ENCODE measurements at places on chromosomes 3 and 15.

DNA sequence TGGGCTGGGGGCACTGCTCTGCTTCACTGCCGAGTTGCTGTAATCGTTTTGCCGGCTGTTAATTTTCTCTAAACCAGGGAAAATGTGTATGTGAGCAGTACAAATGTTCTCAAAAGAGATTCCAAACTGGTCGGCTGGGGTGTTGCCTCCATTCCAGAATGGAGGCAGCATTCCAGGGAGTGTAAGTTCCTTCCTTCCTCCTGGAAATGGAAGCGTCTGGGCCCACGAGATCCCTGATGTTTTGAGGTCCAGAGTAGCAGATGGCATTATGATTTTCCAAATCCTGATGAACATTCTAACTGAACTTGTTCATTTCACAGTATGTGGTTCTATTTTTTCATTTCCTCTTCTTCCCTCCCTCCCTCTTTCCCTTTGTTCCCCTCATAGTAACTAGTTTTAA lies 64.4 kb upstream of the SKOR1 start:
- DNase-seq: no peak

DNA sequence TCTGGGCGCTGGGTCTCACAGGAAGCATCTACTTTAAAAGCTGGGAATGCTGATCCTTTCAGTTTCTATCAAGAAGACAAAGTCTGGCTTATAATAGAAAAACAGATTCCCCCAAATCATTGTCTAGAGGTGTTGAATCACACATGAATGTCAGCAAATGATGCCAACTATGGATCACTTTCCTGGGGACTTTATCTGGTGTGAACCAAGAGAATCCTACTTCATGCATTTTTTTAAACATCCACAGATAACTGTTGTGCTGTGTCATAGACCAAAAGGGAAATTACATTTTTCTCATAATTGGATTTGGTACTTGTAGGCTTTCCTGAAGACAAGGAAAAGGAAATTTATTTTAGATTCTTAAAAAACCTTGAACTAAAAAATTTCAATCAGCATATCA lies 132.7 kb downstream of the CD47 start:
- no peak for DNase-seq

GRCh38 chr3:46712191-46713049 lies 5.2 kb downstream of the PRSS50 start:
- no peak for DNase-seq

DNA sequence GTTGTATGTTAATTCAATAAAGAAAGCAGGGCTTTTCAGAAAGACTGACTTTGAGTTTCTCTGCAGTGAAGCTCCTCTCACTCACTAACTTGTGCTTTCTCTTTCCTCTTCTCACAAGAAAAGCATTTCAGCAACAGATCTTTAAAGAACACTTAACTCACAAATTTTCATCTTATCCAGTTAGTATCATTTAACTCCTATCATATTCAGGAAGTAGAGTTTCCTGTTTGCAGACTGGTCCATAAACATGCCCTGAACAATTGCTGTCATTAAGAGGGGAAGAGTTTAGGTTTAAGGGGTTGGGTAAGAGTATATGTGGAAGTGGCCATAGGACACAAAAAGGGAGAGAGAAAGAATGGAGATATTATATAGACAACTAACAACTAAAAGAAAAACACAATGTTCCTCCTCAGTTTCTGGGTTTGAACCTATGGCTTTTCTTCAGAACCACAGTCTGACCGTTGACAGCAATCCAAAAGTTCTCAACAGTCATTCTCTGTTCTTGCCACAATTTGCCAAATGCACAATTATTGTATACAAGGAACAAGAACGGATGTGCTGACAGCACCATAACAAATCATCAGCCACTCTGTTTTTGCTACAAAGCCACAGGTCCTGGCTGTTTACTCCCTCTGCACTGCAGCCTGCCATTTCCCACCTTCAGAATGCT lies 63.9 kb downstream of the CHAC1 start:
- no peak for DNase-seq

GRCh38 chr3:58157700-58158099 lies 53.1 kb downstream of the DNASE1L3 start:
- no peak for DNase-seq

DNA sequence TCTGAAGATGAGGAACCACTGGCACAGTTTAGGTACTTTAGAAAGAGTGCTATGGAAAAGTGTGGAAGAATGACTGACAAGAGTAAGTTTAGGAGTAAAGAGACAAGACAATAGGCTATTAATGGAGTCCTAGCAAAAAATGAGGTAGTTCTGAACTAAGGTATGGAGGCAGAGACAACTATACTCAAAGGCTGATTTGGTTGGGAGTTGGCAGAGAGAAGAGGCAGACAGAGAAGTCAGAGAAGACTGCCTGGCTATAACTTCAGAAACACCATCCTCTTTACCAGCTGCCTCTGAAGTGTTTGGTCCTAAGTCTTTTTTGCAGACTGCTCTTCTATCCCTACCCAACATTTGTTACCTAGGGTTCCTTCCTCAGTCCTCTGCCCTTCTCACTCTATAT lies 19.2 kb downstream of the DYNC1LI1 start:
- DNase-seq: no peak

DNA sequence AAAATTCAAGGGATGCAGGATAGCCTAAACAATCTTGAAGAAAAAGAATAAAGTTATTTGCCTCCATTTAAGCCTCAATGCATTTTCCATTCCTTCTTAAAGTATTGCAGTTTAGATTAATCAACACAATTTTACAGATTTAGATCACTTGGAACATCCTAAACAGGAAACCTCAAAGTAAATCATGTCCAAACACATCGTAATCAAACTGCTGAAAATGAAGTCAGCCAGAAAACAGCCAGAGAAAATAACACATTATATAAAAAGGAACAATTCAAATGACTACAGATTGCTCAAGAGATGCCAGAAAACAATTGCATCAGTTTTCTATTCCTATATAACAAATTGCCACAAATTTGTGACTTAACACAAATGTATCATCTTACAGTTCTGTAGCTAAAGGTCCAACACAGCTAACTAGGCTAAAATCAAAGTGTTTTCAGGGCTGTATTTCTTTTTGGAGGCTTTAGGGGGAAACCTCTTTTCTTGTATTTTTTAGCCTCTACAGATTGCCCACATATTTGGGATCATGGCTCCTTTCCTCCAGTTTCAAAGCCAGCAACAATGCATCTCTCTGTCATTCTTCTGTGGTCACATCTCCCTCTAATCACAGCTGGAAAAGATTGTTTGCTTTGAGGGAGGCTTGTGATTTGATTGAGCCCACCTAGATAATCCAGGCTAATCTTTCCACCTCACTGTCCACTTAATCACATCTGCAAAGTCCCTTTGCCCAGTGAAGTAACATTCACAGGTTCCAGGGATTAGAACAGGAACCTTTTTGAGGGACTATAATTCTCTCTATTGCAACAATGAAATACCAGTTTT lies 543.3 kb upstream of the UBE2E2 start:
- DNase-seq: no peak

DNA sequence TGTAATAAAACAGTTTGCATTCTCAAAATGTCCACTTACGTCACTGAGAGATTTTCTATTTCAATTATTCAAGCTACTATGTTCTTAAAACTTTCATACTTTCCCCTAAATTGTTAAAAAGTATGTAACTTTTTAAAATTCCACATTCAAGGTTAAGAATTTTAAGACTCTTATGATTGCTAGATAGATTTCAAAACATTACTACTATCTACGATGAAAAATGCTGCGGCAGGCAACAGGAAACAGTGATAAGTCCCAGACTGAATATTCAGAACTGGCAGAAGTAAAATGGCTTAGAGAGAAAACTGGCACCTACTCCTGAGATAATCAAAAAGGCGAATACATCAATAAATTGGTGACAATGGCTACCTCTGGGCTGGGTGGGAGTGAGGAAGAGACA lies 16.2 kb downstream of the ATP13A3 start:
- DNase-seq: no peak

GRCh38 chr15:91219206-91219605 lies 119.1 kb downstream of the SV2B start:
- DNase-seq: no peak

DNA sequence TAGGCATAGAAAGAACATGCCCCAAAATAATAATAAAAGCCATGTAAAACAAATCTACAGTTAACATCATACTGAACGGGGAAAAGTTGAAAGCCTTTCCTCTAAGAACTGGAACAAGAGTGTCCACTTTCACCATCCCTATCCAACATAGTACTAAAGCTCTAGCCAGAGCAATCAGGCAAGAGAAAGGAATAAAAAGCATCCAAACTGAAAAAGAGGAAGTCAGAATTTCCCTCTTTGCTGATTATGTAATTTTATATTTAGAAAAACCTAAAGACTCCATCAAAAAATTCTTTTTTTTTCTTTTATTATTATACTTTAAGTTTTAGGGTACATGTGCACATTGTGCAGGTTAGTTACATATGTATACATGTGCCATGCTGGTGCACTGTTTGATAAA lies 661.6 kb upstream of the CBLB start:
- DNase-seq: no peak

DNA sequence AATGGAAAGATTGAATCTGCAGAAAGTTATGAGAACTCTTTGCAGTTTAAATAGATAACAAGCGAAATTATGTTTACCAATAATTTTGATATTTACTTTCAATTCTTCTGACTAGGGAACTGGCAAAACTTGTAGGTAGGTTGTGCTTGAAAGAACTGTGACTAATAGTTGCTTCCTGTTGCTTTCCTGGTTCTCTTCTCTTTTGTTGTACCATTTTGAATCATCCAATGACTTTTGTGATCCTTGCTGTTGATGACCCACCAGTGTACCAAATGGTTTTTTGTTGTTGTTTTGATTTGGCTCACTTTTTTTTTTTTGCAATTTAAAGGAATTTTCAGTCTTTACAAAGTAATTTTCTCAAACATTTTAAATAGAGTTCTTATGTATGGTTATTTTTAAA lies 64.9 kb upstream of the DCBLD2 start:
- no peak for DNase-seq

DNA sequence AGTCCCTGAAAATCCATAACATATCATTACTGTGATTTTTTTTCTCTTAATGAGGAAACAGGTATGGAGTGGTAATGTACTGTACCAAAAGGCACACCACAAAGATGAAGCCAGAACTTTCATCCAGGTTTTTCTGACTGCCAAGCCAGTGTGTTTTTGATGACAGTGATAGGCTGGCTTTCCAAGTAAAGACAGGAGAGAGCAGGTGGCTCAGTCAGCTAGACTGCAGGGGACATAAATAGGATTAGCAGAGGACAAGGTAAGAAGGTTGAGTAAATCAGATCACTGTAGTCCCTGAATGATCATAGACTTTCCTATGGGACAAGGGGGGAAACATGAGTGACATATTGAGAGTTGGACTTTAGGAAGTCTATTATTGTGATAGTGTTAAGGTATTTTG lies 127.9 kb downstream of the GADL1 start:
- DNase-seq: no peak

DNA sequence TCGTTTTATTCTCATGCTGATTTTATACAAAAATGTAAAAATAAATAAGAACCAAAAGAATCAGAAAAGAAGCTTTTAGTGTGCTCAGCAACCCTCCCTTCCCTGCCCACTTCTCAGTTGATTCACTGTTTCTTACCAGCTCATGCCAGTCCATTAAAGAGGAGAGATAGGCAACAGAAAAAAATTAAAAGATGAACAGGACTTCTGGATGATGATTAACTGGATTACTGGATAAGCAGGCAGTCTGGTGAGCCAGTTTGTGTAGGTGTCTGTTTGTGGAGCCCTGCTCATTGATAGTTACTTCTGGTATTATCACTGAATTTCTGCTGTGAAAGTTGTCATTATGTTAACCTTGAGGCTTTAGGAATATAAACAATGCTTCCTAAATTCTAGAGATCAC lies 15.1 kb upstream of the GPR171 start:
- no peak for DNase-seq

DNA sequence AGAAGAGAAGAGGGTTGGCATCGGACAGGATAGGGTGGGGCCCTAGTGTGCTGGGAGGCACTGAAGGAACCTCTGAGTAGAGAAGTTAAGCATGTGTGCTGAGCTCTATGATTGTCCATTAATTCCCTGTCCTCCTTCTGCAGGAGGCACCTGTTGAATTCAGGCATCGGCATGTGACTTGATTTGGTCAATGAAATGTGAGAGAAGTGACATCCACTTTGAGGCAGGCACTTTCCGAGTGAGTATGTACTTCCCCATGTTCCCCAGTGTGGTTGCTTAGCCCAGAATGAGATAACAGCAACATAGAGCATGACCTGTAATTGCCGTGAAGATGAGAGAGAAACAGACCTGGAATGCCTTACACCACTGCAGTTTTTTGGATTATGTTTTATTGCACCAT lies 224.8 kb downstream of the RPLP1 start:
- DNase-seq: no peak

DNA sequence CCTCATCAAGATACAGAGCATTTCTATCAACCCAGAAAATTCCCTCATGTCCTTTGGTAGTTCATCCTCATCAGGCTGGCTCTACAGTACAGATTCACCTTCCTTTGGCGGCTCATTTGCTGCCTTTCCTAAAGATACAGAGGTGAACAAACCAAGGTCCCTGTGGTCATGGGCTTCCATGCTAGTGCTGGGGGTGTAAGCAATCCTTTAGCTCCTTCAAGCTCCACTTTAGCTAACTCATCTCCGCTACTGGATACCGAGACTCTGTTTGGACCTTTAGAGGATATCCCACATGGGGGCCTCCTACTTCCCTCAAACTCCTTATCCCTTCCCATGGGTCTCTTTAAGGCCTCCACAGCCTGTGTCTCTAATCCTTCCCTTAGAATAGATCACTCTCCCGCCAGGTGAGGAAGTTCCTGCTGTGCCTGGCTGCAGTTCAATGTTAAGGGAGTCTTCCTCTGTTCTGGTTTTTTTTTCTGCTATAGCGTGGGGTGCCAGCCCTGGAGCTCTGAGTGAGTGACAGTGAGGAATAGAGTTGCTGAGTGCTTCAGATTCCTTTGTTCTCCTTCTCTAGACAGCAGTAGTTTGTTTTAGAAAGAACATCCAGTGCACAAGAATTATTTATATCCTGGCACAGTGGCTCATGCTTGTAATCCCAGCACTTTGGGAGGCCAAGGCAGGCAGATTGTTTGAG lies 30.7 kb downstream of the CLEC3B start:
- no peak for DNase-seq

DNA sequence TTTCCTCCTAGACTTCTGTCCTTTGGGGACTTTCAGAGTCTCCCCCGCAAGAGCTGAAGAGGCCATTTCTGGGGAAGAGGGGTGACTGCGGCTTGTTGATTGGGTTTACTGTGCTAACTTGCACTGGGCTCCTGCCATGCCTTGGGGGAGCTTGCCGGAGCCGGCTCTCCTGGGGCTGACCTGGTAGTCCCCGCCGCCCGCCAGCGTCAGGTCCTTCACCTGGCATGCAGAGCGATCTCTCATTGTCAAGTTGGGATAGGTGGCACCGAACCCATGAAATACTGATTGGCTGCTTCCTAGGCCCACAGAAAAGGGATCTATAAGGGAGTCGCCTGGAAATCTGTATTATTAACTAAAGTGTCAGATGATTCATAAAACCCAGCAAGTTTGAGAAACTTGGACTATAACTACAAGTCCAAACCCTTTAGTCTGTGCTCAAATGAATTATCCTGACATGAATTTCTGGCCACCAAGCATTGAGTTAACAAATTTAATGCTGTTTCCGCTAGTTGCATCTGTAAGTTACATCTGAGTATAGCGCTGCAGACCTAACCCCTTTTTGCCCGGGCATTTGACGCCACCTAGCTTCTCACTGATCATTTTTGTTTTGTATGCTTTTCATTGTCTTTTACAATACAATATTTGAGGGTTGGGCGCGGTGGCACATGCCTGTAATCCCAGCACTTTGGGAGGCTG lies 607 bp upstream of the IMP3 start:
- peak; percentile 32 for DNase-seq

Measured in T-helper 9 cell (primary cell).